Thymus (tissue), 14 donors: ENCODE measurements at places on chromosomes 2 and 18. TPM values are rescaled to one million over a fixed set of nuclear protein-coding genes. Genes with fewer than 3 reads are reported as not detected.

Gene CDH19
- total RNA-seq = 0.05 TPM

Gene DES
- total RNA-seq = 3.4 TPM

Gene GALNT13
- 0.28 TPM for total RNA-seq

Gene GKN1
- total RNA-seq = 1.4 TPM

Gene CKAP2L
- 14.1 TPM for total RNA-seq

Gene SCYGR4
- total RNA-seq = not detected

Gene BAZ2B
- 43.3 TPM for total RNA-seq

Gene OTX1
- not detected for total RNA-seq

Gene MARCO
- total RNA-seq = 4.2 TPM

Gene GPR55
- 2.1 TPM for total RNA-seq

Gene SLC9A4
- 0.05 TPM for total RNA-seq

Gene IL1RN
- 2.7 TPM for total RNA-seq

Gene INHBB
- 0.09 TPM for total RNA-seq

Gene QPCT
- total RNA-seq = 11.4 TPM

Gene RIT2
- not detected for total RNA-seq

Gene HAUS1
- 72.9 TPM for total RNA-seq

Gene SLC19A3
- total RNA-seq = 0.57 TPM

Gene AQP12B
- total RNA-seq = under 0.01 TPM

Gene ALPP
- 0.09 TPM for total RNA-seq

Gene CACNB4
- 3.5 TPM for total RNA-seq

Gene GALNT3
- 2.6 TPM for total RNA-seq

Gene DYNAP
- total RNA-seq = 0.09 TPM

Gene CD28
- total RNA-seq = 42.8 TPM

Gene RAD51AP2
- not detected for total RNA-seq

Gene SERPINB2
- 2.5 TPM for total RNA-seq

Gene TGFA
- 1.6 TPM for total RNA-seq

Gene ALPG
- total RNA-seq = 0.24 TPM

Gene LRRC30
- 0.14 TPM for total RNA-seq
